CD4-positive, alpha-beta T cell treated with Interleukin-4 for 4 hours (primary cell): ENCODE measurements at places on chromosomes 7 and 10.

DNA sequence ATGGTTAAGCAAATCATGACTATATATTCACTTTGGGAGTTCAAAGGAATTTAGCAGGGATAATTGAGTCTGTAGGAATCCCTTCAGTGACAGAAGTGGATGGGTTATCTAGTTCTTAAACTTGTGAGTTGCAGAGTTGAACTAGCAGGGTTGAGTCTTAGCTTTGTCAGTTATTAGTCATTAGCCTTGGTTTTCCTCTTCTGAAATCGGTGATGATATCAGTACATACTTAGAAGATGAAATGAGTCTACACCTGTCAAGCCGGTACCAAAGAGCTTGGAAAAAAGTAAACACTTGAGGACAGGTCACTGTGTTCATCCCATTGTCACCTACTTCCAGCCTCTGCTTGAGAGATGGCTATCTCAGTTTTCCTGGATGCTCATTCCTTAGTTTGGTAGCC is 73.5 kb downstream of the BUB3 start:
- DNase-seq: no peak

DNA sequence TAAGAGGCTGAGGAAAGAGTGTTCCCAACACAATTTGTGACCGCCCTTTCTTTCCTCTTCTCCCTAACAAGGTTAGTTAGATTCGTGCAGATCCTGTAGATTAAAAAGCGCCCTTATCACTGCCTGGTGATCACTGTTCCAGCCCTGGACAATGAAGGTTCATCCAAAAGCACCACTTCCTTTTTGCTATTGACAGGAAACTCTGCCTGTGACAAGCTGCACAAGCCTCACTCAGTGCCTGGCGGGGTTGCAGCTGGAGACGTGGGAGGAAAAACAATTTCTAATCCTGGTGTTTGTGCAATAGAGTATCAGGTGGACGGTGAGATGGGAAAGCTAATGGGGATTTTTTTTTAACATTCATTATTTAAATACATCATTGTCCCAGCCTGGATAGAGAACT is 105.9 kb upstream of the CAV2 start:
- DNase-seq: no peak

DNA sequence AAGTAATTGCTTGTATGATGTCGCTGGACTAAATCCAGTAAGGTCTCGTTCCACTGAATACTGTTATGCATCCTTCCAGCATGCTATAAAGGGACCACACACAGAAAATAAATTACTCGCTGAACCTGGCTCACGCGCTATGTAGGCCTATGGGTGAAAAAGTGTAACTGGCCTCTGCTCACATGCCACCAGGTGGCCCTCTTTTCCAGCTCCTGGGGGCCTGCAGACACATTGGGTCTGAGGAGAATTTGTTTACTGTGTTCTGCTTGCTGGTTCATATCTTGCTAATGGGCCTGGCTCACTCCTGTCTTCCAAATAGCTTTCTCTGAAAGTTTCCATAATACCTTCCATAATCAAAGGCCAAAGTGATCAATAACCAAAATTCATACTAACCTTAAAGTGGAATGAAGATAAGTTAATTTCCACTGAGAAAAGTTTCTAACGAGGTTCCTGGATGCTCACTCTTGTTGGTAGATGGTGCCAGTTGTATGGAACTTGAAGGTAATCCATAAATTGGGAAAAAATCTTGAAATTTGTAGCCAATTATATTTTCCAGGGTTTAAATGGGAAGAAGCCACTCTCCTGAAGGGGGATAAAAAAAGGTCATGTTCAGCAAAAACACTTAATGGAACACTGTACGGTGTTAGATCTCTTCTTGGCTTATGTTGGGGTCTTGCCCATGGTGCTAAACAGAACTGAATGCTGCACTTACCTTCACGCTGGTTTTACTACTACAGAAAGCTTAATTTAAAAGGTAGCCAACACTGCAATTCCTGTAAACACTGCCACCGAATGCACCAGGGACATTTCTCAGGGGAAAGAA is 27.0 kb upstream of the ZPBP start:
- DNase-seq: peak; percentile 21

GRCh38 chr7:2084331-2084730 is 148.4 kb downstream of the MAD1L1 start:
- no peak for DNase-seq

DNA sequence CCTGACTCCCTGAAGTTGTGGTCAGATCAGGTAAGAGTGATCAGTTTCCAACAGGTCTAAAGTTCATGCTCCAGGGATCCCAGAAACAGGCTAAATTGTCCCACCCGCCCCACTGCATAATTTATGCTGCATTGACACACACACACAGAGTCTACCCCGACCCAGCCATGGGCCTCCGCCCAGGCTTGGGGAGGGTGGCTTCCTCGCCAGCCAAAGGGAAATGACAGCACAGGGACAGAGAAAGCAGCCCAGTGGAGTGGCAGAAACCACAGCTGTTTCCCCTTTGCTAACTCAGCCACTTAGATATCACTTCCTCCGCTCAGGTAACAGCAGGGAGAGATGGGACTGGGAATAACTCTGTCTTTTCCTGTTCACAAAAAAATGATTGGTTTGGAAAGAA is 9.4 kb downstream of the SH3PXD2A start:
- DNase-seq: peak; percentile 38

DNA sequence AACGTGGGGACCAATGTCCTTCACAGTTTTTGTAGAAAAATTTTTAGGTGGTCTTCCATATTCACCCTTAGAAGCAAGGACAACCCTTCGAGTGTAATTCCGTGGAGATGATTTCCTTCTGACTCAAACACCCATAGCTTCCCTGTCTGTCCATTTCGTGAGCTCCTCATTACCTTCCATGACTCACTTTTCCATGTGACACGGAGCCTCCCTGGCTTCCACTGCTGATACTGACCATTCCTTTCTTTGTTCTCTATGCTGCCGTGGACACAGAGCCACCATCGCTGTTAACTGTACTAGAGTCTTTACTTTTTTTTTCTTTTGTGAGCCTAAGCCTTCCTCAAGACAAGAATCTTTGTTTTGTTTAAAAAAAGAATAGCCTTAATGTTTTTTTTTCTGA is 12.5 kb upstream of the ARMS2 start:
- no peak for DNase-seq

GRCh38 chr7:129896568-129897382 is 56.0 kb downstream of the UBE2H start:
- DNase-seq: no peak

GRCh38 chr7:1592299-1592871 is 22.6 kb upstream of the PSMG3 start:
- DNase-seq: no peak

DNA sequence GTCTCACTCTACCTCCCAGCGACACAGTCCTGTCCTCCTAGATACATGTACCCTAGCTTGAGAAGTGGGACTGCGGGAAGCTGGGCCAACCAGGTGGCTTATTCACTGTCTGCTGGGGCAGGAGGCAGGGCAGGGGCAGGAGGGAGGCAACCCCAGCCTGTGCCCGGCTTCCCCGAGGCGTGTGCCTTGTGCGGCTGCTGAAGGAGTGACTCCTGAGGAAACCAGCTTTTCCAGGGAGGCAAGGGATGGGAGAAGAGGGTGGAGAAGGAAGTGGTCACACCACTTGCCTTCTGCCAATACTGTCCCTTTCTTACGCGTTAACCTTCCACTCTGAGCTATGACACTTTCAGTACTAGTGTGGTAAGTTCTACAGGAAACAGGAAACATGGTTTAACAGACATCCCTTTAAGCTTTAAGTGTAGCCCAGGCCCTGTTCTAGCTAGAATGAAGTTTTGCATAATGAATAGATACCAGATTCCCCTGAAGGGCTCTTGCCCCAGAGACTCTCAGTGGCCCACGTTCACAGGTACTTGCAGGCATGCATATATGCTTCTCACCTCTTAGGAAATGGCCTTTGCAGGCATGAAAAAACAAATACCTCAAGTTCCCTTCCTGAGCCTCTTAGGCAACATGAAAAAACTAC is 40.6 kb downstream of the SYPL1 start:
- peak; percentile 70 for DNase-seq

DNA sequence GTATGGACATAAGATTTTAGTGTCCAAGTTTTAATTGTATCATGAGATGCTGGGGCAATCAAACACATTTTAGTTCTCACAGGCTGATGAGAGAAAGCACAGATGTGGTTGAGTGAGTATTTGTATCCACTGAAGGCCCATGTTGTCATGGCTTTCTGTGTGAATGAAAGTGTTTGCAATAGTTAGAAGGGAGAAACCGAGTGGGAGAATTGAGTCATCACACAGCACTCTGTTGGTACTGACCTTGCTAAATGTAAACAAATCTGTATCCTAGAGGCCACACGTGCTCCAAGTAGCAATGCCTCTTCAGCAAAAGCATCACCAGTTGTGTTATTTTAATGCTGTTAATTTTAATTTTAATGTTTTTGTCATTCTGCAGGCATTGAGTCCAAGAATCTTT is 121.2 kb downstream of the EMX2 start:
- DNase-seq: no peak

DNA sequence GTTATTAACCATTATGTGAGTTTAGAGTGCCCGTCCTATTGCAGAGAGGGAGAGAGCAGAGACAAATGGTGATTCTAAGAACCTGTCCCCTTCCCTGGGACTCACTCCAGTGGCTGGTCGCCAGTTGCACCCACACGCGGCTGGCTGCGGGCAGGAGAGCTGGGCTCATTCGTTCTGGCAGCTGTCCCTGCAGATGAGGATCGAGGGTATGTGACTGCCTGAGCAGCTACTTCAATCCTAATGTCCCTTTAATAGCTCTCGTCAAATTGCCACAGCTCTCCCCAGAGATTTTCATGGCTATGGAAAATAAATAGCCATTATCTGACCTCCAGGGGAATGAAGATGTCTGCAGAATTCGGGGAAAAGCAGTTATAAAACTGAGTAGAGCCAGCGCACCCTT is 41.6 kb downstream of the RBM28 start:
- no peak for DNase-seq

- peak; percentile 43 for DNase-seq
Observed at GRCh38 chr7:21256310-21256877, 171.5 kb upstream of the SP4 start.

GRCh38 chr10:112307358-112308124 is 24.3 kb downstream of the TECTB start:
- DNase-seq: peak; percentile 28

GRCh38 chr7:64869121-64869725 is 33.9 kb upstream of the ZNF273 start:
- DNase-seq: no peak

GRCh38 chr7:130845581-130846085 is 111.6 kb upstream of the KLF14 start:
- no peak for DNase-seq
